ENCODE measurements at places on chromosomes 6 and 20.
A peak's percentile ranks its signal among the peaks of the same experiment; 100 is the strongest.

DNA sequence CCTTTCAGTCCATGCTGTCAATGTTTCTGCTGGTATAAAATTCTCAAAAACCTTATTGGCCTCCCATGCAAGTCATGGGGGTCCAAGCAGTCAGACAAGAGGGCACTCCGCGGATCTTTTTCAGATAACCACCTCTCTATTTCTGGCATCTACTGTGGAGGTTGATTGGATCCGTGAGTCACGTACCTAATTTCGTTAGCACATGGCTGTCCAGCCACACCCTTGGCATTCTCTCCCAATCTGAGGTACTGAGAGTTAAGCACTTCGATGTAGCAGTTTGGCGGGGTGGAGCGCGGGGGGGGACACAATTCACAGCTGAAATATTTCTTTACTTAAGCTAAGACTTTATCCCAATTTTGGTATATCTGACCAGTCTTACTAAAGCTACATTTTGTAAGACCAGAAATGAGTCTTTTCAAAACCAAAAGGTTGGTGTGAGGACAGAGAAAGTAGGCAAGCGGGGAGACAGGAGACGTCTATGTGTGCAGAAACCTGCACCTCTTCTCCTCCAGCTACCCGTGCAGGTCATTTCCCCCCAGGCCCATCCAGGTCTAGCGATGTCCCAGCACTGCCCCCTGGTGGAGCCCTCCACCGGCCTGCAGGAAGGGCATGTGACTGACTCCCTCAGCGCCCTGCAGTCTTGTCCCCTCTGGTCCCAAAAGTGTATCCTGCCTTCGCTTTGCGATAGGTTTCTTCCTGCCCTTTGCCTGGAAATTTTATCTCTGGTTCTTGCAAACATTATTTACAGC, 113.1 kb downstream of the ADAT2 start:
- peak; percentile 85 for DNase-seq

DNA sequence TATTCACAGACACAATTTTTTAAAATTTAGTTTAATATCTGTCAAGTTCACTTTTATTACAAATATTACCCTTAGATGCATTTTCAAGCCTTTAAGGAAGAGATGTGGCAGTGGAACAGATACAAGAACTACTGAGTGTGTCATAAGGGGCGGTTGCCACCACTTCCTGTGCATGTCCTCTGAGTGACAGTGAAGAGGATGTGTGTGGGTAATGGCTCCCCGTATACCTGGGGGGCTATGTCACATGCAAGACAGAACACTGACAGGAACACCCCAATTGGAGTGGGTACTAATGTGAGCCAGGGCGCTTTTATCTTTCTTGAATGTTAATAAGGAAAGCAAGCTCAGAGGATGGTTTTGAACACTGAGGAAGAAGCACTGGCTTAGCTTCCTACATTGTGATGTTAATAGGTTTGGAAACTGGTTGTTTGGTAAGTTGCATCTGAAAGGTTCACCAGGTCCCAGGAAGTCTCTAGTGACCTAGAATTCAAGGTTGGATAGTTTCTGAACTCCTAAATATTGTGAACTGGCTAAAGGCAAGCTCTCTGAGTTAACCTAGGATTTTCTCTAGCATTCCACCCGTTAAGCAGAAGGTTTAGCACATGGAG, 83.4 kb upstream of the ASF1A start:
- no peak for DNase-seq

DNA sequence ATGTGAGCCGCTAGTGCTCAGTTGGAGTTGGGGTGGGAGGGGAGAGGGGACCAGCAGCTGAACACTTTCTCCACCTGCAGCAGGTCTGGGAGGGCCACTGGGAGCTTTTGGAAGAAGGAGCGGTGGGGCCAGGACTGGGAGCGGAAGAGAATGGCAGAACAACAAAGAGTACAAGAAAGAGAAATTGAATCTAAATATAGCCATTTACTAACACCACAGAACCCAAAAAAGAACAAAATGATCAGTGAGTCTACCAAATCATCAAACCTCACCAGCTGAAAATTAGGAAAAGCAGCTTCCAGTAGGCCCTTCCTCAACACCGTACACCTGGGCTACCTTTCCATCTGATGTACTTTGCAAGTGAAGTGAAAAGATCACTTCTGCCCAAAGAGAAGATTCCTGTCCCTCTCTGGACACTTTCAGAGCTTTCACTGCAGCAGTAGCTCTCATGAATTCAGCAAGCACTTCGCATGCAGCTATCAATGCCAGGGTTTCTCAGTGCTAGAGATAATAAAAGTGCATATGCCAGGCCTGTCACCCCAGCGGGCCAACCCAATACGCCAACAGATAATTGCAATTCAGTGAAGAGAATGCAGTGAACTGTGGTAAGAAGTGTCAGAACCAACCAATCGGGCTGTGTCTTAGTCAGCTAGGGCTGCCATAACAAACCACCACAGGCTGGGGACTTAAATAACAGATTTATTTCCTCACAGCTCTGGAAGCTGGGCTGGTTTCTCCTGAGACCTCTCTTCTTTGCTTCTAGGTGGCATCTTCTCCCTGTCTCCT, 597 bp downstream of the LY86 start:
- no peak for DNase-seq

GRCh38 chr20:3318226-3318884, 79.4 kb upstream of the SLC4A11 start:
- DNase-seq = no peak

- no peak for DNase-seq
These were observed 176.8 kb downstream of the VEGFA start for GRCh38 chr6:43946641-43947363.

GRCh38 chr20:52242237-52243230, 51.0 kb upstream of the ZFP64 start:
- DNase-seq = peak; percentile 24
